ENCODE measurements at places on chromosomes 13 and 19. TPM values are rescaled to one million over a fixed set of nuclear protein-coding genes. Genes with fewer than 3 reads are reported as not detected.

The IZUMO4 gene
- 1.3 TPM for polyA plus RNA-seq

DNA sequence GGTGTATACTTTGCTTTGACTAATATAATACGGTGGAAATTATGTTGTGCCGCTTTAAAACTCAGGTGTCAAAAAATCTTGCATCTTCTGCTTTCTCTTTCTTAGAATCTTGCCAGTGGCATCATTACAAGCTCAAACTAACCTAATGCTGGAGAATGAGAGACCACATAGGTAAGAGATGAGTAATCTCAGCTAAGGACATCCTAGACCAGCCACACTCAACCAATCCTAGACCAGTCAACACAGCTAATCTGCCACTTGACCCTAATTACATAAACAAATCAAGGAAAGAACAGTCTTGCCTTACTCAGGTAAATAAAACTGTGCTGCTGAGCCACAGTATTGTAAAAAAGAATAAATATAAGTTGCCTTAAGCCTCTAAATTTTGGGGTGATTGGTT is 1323.9 kb upstream of the SPRY2 start:
- no peak for DNase-seq

DNA sequence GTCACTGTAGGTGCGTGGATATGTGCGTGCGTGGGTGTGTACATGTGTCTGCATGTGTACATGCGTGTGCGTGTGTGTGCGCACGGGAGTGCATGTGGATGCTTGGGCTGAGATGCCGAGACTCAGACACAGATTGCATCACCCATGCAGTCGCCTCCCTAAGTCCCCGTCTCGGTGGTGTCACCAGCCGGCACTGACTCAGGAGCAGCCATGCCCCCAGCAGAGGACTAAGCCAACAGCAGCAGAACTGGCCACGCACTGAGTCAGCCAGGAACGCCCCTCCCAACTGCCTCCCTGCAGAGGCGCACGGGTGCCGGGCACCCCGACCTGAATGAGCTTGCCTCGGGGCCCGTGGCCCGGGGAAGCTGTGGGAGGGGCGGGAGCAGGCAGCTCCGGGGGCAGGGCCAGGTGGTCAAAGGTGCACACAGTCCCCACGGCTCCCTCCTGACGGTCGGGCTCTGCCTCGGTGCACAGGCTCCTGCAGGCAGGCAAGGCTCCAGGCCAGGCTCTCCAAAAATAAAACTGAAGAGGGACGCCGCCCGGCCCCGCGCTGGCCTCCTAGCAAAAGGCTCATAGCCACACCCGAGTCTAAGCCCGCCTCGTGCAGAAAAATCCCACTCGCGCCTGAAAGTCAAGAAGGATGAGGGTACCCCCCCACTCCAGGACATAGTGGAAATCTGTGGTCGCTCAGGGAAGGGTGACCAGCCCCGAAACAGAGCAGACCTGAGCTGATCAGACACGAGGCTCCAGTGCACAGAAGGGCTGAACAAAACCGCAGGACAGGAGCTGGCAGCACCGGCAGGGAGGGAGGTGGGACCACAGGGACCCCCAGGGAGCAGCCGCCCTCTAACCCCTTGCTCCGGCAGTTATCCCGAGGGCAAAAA is 49.2 kb downstream of the GADD45B start:
- DNase-seq, result no peak

GRCh38 chr19:30314056-30314804 is 58.0 kb upstream of the ZNF536 start:
- no peak for DNase-seq

DNA sequence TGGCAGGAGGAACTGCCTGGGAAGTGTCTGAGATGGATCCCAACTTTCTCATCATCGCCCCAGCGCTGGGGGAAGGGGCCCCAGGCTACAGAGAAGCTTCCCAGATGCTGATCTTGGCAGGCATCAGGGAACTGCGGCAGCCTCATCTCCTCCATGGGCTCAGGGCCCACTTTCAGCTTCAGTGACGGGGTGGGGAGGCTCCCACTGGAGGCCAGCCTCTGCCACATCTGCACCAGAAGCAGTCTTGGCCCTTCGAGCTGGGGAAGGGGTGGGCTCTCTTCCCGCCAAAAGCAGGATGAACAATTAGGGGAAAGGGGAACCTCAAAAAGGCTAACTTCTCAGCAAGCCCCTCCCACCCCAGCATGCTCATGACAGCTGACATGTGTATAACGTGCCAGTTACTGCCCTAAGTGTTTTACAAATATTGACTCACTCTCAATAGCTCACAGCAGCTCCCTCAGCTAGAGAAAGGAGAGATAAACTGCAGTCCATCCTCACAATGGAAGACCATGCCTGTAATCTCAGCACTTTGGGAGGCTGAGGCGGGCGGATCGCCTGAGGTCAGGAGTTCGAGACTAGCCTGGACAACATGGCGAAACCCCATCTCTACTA is 7.1 kb upstream of the S1PR2 start:
- no peak for DNase-seq
